Right kidney (tissue), 9 donors: ENCODE measurements at places on chromosomes 6 and 20.

- DNase-seq, result no peak
Observed at GRCh38 chr6:18493382-18493891, 106.3 kb downstream of the RNF144B start.

DNA sequence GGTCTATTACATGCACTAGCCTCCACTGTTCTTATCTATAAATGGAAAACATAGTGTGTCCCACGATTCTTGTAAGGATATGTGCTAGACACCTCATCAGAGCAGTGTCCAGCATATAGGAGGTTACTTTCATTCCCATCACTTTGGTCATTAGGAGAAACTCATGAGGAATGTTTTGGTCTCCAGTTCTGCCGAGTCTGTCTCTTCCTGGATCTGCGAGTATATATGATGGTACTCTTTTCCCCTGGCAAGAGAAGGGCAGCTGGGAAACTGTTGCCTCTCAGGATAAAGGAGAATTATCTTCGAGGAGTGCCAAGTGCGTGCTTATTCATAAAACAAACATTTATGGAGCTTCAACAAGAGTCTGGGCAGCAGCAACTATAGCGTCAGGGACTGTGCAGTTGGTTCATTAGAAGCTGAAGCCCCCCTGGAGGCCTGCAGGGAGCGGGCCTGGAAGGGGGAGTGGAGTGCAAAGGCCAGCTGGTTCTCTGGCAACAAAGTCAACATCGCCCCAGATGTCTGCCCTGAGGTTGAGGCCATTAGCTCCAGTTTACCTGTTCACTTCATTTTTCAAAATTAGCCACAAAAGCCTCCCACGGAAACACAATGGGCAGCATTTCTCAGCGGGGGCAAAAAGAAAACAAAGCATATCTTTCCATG lies 811.9 kb downstream of the MAFB start:
- DNase-seq, result no peak

DNA sequence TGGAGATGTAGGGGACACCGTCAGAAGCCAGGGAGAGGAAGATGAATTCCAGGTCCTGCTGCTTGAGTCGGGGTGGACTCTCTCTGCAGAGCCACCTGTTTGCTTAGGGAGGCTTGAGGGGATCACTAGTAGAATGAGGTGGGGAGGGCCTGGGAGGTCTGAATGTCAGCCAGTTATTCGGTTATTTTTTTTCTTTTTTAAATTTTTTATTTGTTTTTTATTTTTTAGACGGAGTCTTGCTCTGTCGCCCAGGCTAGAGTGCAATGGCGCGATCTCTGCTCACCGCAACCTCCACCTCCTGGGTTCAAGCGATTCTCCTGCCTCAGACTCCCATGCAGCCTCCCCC lies 8.4 kb downstream of the TEAD3 start:
- DNase-seq, result no peak

DNA sequence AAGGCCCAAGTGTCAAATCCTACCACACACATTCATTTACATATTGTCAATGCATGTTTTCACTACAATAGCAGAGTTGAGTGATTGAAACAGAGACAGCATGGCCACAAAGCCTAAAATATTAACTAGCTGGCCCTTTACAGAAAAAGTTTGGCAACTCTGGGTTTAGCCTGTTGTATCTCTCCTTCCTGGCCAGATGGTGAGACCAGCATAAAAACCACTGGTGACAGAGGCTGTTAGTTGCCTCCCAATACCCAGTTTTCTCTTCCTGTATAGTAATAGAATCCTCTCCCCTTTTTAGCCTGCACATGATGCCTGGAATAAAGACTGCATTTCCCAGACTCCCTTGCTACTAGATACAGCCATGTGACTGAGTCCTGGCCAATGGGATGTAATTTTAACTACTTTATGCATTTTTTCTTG lies 100.0 kb upstream of the TAB2 start:
- no peak for DNase-seq

DNA sequence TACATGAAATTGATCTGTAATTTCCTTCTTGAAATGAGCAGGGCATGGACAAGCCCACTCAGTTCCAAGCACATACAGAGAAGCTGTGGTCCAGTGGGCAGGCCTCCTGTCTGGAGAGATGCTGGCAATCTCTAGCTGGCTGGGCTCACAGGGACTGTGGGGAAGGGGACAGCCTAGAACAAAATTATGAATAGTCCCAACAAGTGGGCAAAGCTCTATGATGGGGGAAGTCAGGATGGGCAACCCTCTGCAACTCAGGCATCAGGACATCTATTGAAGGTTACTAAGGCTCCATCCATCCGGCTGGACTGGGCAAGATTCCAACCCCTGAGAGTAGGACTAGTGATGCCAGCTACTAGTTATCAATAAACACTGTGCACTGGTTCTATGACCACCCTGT lies 40.9 kb downstream of the TRERF1 start:
- DNase-seq, result no peak

- peak; percentile 21 for DNase-seq
Observed at GRCh38 chr6:31246051-31246521, 25.8 kb downstream of the HLA-C start.

DNA sequence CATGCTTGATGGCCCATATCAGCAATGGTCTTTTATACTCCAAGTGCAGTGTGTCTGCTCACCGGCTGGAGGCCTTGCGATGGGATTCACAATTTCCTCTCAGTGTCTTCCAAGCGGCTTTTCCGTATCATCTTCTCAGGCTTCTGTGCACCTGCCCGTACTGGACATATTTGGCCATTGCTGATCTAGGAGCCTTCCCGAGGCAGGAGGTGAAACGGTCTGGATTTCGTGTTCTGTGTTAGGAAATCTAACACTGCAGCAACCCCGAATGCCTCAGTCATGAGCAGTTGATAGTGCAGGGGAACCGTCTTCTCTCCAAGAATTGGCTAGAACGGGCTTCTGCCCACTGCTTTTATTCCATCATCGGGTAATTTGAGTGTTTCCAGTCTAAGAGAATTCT lies 60.5 kb downstream of the PPP1R14C start:
- DNase-seq, result no peak

- no peak for DNase-seq
Observed at GRCh38 chr20:46814366-46815232, 80.0 kb upstream of the EYA2 start.

DNA sequence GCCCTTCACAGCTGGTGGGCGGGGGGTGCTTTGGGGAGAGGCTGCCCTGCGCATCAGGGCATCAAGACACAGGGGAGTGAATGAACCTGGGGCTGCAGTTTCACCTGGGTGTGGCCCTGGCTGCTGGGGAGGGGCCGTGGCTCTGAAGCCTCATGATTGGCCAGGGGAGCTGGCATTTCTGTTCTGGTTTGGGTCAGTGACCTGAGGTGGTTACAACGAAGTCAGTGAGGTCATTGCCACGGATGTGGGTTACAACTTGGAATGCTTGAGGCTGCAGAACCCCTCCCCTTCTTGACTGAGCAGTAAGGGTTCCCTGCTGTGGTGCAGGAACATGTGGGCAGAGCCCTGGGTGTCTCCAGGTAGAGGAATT lies 3.0 kb downstream of the TCEA2 start:
- no peak for DNase-seq

GRCh38 chr20:62535282-62535811 lies 59.6 kb upstream of the GATA5 start:
- no peak for DNase-seq

DNA sequence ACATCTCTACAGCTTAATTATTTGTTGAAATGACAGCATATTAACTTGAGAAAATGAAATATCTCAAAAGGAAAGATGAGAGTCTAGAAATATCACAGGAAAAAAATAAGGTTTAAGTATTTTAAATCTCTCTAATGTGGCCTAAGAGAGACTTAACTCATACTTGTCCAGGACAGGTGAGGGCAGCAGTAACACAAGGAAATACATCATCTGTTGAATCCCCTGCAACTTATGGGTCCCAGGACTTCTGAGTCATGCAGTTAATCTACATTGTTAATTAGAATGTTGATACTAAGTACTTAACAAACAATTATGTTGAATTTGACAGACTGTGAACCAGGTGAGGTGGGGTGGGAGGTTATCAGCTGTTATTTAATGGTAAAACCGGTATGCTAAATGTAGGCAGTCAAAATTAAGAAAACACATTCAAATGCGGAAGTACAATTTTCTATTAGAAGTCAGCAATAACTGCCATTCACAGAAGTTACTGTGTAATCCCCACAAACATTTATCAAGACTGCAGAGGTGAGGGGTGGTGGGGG lies 87.9 kb downstream of the CEP57L1 start:
- no peak for DNase-seq

- no peak for DNase-seq
Observed at GRCh38 chr6:41668968-41669367, 30.7 kb downstream of the MDFI start.

DNA sequence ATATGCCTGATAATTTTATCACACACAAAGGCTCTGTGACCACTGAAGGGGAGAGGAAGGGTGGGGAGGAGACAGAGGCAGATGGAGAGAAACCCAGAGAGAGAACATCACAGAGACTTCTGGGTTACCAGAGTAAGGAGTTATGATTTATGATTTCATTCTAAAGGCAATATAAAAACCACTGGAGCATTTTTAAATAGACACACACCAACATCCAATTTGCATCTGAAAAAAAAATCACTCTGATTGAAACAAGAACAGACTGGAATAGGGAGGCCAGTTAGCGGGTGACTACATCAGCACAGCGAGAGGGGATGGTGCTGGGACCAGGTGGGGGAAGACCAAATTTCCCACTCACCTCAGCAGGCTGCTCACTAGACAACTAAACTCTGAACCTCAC lies 104.8 kb downstream of the AGPAT4 start:
- no peak for DNase-seq

DNA sequence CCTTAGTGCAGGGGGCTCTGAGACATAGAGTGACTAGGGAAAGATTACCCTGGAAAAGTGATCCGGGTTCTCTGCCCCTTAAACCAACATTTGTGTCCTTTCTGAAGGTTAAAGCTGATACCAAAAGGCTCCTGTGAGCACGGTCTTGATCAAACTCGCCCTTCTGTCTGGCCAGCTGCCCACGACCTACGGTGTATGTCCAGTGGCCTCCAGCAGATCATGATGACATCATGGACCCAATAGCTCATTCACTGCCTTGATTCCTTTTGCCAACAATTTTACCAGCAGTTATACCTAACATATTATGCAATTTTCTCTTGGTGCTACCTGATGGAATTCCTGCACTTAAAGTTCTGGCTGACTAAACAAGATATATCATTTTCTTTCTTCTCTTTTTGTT lies 6.8 kb downstream of the ULBP2 start:
- no peak for DNase-seq

DNA sequence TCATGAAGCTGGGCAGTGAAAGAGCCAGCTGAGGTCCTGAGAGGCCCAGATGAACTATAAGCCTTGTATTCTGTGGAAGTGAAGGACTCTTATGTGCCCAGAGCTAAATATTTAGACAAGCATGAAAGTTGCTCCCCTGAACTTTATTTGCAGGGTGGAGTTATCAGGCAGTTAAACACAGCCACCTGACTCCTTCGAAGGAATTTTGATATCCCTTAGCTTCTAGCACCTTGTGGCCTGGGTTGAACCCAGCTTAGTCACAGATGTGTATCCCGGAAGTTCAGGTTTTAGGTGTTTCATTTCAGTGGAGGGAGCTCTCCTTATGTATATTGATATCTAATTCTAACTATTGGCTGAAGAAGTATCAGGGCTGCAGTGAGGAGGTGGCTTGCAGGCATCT lies 20.4 kb downstream of the NR2E1 start:
- no peak for DNase-seq

DNA sequence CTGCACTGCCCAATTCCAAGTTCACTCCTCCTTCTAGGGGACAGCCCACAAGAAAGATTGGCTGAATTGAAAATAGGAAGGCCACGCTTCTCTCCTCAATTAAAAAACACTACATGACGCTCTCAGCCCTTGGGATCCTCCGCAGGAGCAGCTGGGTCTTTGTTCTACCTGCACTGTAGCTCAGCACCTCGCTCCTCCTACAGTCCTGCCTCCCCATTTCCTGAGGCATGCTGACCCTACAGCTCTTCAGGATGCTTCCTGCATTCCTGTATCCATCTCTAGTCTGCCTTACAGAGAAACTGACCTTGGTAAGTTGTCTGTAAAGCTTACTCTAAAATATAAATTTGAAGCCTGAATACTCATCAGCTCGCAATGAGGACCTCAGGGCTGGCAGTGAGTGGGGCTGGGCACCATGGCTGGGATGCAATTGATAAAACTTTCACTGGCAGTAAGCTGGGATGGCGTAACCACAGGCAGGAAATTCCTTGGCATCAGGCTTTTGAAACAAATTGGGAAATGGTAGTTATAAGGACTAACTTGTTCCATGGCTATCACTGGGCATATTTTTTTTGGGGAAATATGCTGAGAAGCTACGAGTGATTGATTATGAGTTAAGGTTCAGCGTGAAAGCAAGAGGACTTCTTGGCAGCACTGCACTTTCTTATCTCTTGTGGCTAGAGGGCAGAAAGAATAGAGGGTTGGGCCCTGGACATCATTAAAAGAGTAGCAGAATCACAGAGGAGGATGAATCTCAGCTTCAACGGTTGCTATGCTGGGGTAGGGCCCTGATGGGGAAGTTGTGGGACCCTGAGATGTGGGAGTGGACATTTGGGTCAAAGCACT lies 11.7 kb upstream of the SIRPB1 start:
- no peak for DNase-seq

DNA sequence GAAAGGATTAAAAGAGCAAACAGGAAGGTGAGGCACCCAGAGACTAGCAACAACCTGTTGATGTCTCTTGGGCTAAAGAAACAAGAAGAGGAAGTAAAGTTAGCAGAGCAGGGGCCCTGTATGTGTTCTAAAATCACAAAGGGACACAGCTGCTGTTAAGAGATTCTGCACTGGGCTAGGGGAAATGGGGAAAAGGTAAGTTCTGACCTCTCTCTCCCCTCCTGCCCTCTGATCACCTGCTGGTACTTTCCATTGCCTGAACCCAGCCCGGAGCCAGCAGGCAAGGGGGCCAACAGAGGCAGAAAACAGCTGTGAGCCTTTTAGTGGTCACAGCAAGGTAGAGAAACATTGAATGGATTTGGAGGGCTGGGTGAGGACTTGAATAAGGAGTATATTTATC lies 13.5 kb upstream of the CNR1 start:
- DNase-seq, result no peak

GRCh38 chr6:40796260-40797221 lies 209.4 kb upstream of the LRFN2 start:
- no peak for DNase-seq

DNA sequence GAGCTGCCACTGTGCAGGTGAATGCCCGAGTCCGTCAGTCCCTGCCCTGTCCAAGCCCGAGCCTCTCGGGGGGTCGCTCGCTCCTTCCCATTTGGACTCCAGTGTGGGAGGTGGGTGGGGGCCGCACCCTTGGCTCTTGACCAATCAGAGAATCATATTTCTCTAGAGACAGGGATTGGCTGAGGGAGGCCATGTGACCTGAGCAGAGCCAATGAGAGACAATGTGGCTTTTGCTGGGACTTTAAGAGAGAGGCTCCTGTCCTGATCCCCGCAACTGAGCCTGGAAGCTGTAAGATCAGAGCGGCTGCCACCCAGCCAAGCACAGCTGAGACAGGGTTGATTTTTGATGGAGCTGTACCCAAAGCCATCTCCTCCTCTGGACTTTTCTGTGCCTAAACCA lies 199.3 kb downstream of the TFAP2C start:
- DNase-seq, result no peak

- DNase-seq, result no peak
Observed at GRCh38 chr6:37150314-37150713, 19.6 kb upstream of the PIM1 start.
